NCI-H748 treated with DMSO at 0.1 percent for 48 hours (cell line): ENCODE measurements at places on chromosomes 4 and X.

DNA sequence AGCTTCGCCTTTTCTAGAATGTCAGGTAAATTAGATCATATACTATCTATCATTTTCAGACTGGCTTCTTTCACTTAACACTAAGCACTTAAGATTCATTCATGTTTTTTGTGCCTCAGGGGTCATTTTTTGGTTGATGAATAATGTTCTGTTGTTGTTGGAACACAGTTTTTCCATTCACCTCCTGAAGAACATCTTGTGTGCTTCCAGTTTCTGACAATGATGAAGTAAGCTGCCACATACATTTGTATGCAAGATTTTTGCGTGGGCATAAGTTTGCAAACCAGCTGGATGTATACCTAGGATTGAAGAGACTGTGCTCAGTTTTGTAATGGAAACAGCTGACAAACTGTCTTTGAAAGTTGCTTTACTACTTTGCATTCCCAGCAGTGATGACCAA lies 37.6 kb downstream of the MAGEA9 start:
- DNase-seq: no peak

GRCh38 chrX:103396186-103396585 lies 19.8 kb downstream of the BEX3 start:
- no peak for DNase-seq

DNA sequence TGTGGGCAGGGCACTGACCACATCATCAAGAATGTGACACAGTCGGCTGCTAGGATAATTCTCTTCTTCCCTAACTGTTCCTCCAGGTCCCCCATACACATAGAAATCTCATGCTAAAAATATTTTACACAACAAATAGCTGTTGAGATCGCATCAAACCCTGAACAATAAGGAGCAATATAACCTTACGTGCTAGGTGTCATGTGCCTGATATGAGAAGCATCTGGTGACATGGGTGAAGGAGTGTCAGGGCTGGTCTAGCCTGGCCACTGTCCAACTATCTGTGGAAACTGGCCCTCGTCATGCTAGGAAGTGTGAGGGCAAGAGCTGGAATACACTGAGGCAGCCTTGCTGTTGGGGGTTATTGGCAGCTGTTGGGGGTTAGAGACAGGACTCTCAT lies 167.3 kb upstream of the PGRMC2 start:
- DNase-seq: no peak

GRCh38 chr4:21873145-21873544 lies 75.4 kb downstream of the KCNIP4 start:
- DNase-seq: no peak

- no peak for DNase-seq
Observed at GRCh38 chr4:180617196-180617595, 1626.0 kb upstream of the TENM3 start.

- DNase-seq: no peak
Observed at GRCh38 chrX:119682019-119682989, 10.7 kb downstream of the SEPTIN6 start.

- DNase-seq: no peak
Observed at GRCh38 chrX:27953171-27953570, 28.1 kb downstream of the DCAF8L1 start.

GRCh38 chrX:135347381-135348016 lies 38.2 kb downstream of the ETDC start:
- DNase-seq: no peak
